Sigmoid colon (tissue), 7 donors: ENCODE measurements at places on chromosomes 2 and 18. TPM values are rescaled to one million over a fixed set of nuclear protein-coding genes. Genes with fewer than 3 reads are reported as not detected.

DNA sequence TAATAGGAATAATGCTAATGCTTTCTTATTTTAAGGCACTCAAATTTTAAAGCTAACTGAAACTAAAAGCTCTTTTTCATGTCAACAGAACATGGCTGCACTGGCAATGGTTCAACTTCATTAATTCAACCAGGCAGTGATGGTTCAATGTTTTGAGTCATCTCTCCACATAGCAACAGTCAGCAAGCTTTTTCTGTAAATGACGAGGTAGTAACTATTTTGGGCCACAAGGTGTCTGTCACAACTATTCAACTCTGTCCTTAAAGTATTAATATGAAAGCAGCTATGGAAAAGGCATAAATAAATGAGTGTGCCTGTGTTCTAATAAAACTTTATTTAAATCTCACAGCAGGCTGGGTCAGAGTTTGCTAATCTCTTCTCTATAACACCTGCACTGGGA, 1425.6 kb upstream of the PIK3C3 start:
- no peak for DNase-seq

Gene SAG
- polyA plus RNA-seq, result not detected

GRCh38 chr2:67792681-67793091, 270.1 kb downstream of the C1D start:
- no peak for DNase-seq

Gene SPATA3
- not detected for polyA plus RNA-seq

DNA sequence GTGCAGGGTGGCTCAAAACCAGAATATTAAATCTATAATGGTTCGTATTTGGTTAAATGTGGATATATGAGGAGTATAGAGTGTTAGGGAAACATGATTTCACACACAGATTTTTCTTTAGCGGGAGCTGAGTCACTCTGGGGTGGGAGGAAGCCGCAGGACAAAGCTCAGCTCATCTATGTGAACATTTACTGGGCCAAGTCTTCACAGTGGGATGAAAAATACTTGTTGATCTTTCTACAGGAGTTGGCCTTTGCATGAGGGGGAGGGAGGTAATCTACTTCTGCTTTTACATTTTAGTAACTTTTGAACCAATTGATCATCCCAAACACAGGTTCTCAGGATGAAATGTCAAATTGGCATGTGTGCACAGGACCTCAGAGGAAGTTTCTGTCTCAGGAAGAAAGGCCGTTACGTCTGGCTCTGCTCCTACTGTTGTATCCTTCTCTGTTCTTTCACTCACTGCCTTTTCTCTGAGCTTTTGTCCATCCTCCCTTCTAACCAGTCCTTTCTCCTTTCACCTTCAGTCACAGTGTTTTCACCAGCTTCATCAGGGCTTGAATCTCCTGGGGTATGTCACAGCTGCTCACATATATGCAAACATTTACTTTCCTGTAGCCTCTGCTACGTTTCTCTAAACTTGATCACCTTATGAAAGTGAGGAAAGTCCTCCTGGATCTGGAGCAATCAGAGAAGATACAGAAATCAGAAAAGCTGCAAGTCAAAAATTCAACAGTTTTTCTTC, 943.3 kb upstream of the FANCL start:
- DNase-seq, result no peak

Gene TBR1
- polyA plus RNA-seq, result not detected

Gene PDE1A
- polyA plus RNA-seq, result 3.4 TPM

DNA sequence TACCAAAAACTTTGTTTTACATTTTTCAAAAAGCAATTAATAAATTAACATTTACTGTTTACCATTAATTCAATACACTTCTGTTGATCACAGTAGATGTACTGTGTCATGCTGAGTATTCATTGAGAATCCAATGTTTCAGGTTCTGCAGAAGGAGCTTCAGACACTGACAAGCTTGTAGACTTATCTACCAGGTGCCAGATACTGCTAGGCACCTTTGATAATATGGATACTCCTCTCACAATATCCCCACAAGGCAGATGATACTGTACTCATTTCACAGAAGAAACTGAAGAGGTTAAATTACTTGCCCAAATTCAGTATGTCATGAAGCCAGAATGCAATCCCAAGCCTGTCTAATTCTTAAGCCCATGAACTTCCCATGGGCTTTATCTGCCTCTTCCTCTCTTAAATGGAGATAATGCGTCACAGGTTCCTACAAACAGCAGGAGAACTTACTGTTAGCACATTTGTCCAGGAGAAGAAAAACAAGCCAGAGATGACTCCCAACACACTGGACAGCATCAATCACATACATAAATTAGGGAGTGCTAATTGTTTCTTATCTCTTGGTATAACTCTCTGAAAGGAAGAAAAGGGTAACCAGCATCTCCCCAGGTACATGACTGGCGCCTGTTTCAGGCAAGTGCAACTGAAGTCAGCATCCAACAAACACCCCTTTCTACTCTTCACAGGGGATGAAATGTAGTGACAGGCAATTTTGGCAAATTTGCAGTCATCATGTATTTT, 27.4 kb downstream of the ITSN2 start:
- no peak for DNase-seq

DNA sequence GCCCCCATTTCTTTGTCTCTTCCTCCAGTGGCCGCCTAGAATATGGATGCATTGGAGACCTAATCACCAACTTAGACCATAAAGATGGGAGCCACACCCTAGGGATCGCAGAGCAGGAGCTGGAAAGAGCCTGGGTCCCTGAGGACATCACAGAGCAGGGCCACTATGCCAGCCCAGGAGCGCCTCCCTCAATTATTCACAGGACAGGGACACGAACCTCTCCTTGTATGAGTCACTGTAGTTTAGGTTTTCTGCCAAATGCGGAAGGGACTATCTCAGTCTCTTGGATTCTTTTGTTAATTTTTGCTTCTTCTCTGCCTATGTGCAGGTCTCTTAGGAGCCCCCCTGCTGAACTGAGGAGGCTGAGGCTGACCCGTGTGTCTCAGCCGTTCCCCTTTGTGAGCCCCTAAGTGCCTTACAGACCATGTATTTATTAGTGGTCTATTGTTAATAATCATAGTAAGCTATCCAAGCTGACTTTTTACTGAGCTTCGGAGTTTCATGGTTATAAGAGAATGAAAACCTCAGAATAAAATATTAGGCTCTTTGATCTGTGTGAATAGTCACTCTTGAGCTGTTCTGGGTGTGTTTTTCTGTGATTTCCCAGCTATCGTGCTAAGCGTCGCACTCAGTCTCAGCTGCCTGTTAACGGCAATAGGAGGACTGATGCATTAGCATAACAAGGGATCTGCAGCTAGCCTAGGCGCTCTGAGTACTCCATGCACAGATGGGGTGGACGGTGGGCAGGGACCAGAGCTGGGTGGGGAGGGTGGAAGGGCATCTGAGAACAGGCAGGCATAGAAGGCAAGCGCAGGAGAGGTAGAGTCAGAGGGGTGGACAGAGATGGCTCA, 12.7 kb upstream of the PTPN4 start:
- no peak for DNase-seq

GRCh38 chr2:72113847-72114692, 33.6 kb downstream of the CYP26B1 start:
- DNase-seq, result peak; percentile 46

GRCh38 chr2:102141011-102141943, 1.3 kb upstream of the IL1R1 start:
- no peak for DNase-seq

GRCh38 chr2:210092791-210093190, 78.4 kb downstream of the KANSL1L start:
- no peak for DNase-seq

DNA sequence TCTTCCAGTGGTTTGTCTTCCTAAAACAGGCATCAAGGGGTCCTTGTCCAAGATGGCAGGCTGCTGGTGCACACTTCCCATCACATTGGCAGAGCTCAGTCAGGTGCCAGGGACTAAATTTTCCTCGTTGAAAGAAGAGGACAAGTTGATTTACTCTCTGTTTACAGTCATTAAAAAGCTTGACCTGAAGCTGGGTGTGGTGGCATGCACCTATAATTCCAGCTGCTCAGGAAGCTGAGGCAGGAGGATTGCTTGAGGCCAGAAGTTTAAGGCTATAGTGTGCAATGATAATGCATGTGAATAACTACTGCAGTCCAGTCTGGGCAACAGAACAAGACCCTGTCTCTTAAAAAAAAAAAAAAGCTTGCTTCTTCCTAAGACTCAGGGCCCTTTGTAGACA, 3.6 kb upstream of the PLB1 start:
- no peak for DNase-seq

DNA sequence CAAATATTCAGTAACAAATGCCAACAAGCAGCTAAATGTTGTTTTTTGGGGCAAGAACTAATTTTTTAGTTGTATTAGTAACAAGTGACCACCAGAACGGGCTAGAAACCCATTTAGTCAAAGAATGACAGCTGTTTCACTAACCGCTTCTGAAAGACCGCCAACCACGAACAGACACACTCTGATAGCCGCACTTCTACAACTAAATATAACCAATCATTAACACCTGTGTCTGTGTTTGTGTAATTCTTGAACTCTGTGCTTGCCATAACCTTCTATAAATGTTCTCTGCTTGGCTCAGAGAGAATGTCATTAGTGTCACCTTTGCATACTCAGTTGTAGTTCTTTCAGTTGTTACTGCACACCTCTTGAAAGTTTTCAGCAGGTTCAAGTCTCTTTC, 526.3 kb upstream of the LRRTM1 start:
- DNase-seq, result no peak
